ENCODE measurements at places on chromosomes 1 and 21. TPM values are rescaled to one million over a fixed set of nuclear protein-coding genes. Genes with fewer than 3 reads are reported as not detected.

GNG4 gene
- polyA plus RNA-seq = 4.6 TPM

RGS18 gene
- 5.8 TPM for polyA plus RNA-seq

HOOK1 gene
- 59.7 TPM for polyA plus RNA-seq

LCE2B gene
- not detected for polyA plus RNA-seq

OXCT2 gene
- polyA plus RNA-seq = 0.17 TPM

AADACL3 gene
- polyA plus RNA-seq = not detected

DISP3 gene
- 1.6 TPM for polyA plus RNA-seq

SYCP1 gene
- 0.11 TPM for polyA plus RNA-seq

ANKRD65 gene
- 19.9 TPM for polyA plus RNA-seq

SPOCD1 gene
- polyA plus RNA-seq = 0.27 TPM

NMNAT1 gene
- polyA plus RNA-seq = 20.7 TPM

SMCP gene
- polyA plus RNA-seq = not detected

RCOR3 gene
- 81.2 TPM for polyA plus RNA-seq

FAM167B gene
- 11.1 TPM for polyA plus RNA-seq

DISP1 gene
- polyA plus RNA-seq = 15.3 TPM

FRRS1 gene
- 7.8 TPM for polyA plus RNA-seq

FCGR1A gene
- 3.1 TPM for polyA plus RNA-seq

TNFSF4 gene
- polyA plus RNA-seq = 2.0 TPM

MRPL39 gene
- 37.5 TPM for polyA plus RNA-seq

OTUD7B gene
- polyA plus RNA-seq = 20.0 TPM

PARK7 gene
- polyA plus RNA-seq = 311 TPM

C1QA gene
- polyA plus RNA-seq = 12.6 TPM

- DNase-seq = no peak
These were observed 86.1 kb upstream of the VAV3 start for GRCh38 chr1:108050911-108051629.

GRCh38 chr1:38727684-38728584, 131.6 kb downstream of the RRAGC start:
- DNase-seq = peak; percentile 69

- no peak for DNase-seq
These were observed 88.5 kb downstream of the SLC44A5 start for GRCh38 chr1:75522389-75522788.

- DNase-seq = no peak
These were observed 85.0 kb downstream of the ATP1A1 start for GRCh38 chr1:116457946-116458604.

- DNase-seq = no peak
These were observed 13.4 kb downstream of the PLA2G2F start for GRCh38 chr1:20152599-20152930.

- DNase-seq = no peak
These were observed 21.7 kb downstream of the UBE2T start for GRCh38 chr1:202320081-202320405.

DNA sequence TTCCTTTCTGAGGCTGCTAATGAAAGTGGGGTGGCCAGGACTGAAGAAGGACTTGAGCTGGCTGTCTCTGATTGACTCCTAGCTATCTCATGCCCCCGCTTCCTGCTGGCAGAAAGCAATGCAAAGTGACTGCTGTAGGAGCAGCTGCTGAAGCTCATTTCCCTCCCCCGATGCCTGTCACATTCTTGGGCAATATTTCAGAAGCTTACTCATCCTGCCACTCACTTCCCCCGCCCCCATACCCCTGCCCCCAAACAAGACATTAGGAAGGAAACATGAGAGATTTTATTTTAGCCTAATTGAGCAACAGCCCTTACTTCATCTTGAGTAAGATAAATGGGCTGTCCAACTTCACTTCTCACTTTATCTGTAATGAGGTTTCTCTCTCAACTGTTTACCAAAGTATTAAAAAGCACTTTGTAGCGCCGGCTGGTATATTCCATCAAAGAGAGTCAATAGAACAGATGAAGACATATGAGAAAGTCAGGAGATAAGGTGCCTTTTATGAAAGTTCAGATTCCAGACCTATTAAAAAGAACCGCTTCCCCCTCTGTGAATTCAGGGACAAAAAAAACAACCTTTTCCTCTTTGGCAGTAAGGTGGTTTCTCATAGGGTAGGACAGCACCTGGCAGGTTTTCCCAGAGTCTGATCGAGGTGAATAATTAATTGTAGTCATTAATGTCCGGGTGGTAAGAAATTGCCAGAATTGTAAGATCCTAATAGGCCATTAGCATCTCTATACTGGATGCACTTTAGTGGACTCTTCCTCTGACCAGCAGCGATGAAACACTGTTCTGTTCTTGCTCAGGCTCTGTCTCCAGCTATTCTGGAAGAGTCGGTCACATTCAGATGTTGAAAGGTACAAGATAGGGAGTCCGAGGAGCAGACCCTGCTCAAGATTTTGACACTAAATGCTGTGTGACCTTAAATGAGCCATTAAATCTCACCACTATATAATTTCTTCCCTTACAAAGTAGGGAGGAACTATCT, 70.2 kb downstream of the SH3GLB1 start:
- no peak for DNase-seq

DNA sequence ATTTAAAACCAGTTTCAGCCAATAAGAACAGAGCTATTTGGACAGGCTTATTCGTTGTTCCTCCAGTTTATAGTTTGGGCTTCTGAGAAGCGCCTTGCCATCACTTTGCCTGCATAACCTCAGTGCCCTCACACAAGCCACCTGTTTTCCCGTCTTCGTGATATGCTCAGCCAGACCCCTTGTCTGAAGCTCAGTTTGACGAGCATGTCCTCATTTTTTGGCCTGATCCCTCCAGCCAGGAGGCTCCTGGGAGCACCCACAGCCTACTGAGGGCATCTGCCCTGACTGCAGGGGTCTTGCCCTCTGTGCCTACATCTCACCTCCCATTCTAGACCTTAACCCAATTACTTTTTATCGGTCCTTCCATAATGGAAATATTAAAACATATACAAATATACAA, 95.3 kb downstream of the ADARB1 start:
- DNase-seq = no peak

DNA sequence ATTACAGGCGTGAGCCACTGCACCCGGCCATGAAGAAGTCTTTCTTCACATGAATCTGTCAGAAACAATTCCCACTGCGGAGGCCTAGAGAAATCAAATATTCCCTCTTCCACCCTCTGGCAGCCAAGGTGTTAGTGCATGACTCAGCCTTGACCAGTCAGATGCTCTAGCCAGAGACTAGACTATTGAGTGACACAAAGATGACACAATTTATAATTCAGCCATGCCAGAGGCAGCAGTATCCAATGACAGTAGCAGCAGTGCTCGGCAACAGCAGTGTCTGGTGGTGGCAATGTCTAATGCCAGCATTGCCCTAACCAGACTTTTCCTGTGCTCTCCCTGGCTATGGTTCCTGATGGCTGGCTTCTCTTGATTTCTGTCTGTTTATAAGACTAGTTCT, 8.7 kb downstream of the CTXND2 start:
- DNase-seq = no peak

GRCh38 chr1:24477309-24477708, 25.3 kb upstream of the RCAN3 start:
- no peak for DNase-seq

- no peak for DNase-seq
These were observed 32.5 kb downstream of the PLEKHO1 start for GRCh38 chr1:150182247-150182646.

- DNase-seq = no peak
These were observed 565.2 kb downstream of the NEGR1 start for GRCh38 chr1:71717186-71717585.

DNA sequence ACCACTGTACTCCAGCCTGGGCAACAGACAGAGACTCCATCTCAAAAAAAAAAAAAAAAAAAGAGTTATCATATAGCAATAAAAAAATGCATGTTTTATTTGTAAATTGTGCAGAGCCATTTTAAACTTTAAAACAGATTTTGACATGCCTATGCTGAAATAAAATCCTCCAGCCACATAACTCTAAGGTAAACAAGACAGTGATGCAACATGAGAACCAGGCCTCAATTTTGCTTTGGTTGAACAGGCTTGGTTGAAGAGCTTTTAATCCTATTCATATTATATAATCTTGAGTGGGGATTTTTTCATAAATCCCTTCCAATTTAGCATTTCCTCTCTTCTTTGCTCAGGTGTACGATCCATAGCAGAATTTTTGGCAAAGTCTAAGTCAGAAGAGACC, 26.1 kb downstream of the ARMH1 start:
- DNase-seq = no peak

- no peak for DNase-seq
These were observed 943.4 kb downstream of the TTLL7 start for GRCh38 chr1:83055391-83056170.

DNA sequence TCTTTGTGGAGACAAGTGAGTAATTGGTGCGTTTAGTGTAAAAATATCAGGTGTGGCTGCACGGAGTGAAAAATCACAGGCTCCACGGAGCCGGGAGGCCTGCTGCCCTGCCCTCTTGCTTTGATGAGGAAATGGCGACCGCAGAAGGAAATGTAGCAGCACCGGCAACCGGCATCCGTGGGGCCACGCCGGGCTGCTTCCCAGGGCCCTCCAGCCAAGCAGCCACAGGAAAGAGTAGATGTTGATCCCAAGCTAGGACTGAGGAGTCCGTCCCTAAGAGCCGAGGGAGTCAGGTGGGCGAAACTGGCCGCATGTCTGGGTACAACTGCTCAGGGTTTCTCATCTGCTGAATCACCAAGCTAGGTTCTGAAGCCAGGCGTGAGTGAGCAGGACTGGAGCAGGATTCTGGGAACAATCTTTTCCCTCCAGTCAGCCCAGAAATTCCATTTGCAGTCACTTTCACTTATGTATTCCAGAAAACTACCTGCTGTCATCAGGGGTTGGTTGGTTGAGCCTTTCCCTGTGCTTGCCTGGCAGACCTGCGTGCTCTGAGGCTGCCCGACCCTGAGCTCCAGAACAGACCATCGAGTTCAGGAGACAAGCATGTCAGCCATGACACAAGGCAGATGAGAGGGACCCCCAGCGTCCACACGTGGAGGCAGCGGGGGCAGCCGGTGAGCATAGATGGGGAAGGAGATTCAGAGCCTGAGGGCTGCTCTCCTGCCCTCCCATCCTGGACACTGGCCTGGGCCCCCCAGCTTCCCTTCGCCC, 5.8 kb upstream of the ITGB2 start:
- no peak for DNase-seq

GRCh38 chr1:160761046-160761445, 22.0 kb downstream of the SLAMF7 start:
- DNase-seq = no peak

- DNase-seq = no peak
These were observed 58.8 kb downstream of the ATP6V1G3 start for GRCh38 chr1:198481661-198482060.

GRCh38 chr1:200231787-200232231, 178.0 kb downstream of the ZNF281 start:
- no peak for DNase-seq

DNA sequence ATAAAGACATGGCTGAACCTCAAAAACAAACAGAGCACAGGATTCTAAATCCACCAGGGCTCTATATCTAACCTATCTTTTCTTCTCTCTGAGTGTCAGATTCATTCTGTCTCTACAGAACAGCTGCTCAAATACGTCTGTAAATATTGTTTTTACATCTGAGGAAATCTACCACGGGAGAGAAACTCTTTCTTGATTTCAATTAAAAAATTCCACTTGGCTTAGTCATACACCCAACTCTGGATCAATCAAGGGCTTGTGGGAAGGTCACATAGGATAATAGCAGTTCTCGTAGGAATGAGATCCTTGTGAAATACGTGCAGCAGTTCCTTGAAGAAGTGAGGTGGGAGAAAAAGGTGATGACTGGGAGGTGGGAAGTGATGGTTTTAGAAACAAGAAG, 1355.7 kb upstream of the ADGRL2 start:
- no peak for DNase-seq

GRCh38 chr21:25885880-25886279, 151.1 kb downstream of the GABPA start:
- DNase-seq = no peak

GRCh38 chr1:201069636-201070035, 42.6 kb downstream of the CACNA1S start:
- no peak for DNase-seq

GRCh38 chr1:151501474-151501873, 9.7 kb upstream of the CGN start:
- no peak for DNase-seq

GRCh38 chr1:30870035-30870434, 38.5 kb downstream of the SDC3 start:
- no peak for DNase-seq

GRCh38 chr1:99776120-99776519, 9.7 kb upstream of the FRRS1 start:
- DNase-seq = no peak

- no peak for DNase-seq
These were observed 28.5 kb downstream of the IL12RB2 start for GRCh38 chr1:67336157-67336556.

DNA sequence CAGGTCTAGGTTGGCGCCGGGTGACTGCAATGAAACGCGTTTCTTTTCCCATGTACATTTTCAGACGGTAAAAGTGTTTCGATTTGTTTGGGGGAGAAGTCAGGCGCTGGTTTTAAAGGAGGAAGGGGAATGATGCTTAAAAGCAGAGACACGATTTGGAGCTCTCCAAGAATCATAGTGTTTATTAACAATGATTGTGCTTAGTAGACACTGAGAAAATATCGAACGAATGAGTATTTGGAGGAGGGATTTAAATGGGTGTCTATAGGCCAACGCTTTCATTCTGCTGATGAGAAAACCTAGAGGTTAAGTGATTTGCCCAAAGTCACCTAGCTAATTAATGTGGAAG, 36.9 kb upstream of the JAK1 start:
- DNase-seq = no peak

- no peak for DNase-seq
These were observed 150.2 kb downstream of the IGSF21 start for GRCh38 chr1:18257778-18258177.

GRCh38 chr1:51491166-51491981, 27.7 kb downstream of the EPS15 start:
- DNase-seq = no peak

DNA sequence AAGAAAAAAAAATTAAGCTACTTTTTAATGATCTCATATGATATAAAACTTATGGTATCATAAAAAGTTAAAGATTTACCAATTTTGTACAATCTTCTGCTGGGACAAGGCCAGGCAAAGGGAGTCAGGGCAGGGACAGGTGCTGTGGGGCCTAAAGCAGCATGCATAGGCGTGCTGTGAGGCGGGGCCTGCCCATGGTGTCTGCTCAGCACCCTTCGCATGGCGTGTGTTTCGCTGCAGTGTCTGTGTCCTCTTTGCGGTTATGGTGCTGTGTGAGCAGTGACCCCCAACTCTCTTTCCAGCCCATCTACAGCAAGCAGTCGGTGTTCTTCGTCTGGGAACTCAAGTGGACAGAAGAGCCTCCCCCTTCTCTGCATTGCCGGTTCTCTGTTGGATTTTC, 13.4 kb upstream of the PWP2 start:
- DNase-seq = no peak

Measured in right renal pelvis (tissue), 4 donors.